ENCODE measurements at places on chromosomes 7 and 10.

DNA sequence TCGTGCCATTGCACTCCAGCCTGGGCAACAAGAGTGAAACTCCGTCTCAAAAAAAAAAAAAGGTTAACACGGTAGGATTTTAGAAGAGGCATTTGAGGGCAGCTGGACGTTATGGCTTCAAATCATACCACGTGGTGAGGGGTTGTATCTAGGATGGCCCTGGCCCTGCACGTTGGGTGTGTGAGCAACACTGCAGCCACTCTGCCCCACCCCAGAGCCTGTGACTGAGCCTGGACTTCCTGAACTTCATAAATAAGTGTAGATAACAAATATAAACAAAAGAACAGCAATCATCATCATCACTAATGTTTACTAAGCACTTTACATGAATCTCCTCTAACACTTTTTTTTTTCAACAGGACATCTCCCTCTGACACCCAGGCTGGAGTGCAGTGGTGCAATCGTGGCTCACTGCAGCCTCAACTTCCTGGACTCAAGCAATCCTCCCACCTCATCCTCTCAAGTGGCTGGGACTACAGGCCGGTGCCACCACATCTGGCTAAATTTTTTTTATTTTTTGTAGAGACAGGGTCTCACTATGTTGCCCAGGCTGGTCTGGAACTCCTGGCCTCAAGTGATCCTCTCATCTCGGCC lies 169.5 kb upstream of the FRMD4A start:
- DNase-seq = no peak

GRCh38 chr10:38127812-38128211 lies 33.7 kb downstream of the ZNF37A start:
- no peak for DNase-seq

DNA sequence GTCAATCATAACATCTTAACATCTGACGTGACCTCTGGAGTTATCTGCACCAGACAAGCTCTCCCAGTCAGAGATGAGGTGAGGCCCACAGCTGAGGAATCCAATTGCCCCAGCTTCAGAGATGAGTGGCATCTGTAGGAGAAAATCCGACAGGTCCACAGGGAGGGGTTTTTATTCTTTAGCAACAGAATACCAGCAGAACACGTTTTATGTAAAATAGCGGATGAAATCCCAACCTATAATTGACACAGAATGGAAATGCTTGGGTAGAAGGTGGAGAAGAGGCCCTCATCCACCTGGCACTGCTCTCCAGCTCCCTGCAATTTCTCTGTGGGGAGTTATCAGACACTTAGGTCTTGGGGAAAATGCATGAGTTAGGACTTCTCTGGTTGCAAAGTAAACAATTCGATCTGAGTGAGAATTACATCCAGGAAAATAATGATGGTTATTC lies 144.2 kb upstream of the NRP1 start:
- DNase-seq = no peak

GRCh38 chr10:1059902-1060301 lies 3.7 kb downstream of the WDR37 start:
- no peak for DNase-seq

GRCh38 chr10:130656187-130656575 lies 520.0 kb downstream of the GLRX3 start:
- no peak for DNase-seq

DNA sequence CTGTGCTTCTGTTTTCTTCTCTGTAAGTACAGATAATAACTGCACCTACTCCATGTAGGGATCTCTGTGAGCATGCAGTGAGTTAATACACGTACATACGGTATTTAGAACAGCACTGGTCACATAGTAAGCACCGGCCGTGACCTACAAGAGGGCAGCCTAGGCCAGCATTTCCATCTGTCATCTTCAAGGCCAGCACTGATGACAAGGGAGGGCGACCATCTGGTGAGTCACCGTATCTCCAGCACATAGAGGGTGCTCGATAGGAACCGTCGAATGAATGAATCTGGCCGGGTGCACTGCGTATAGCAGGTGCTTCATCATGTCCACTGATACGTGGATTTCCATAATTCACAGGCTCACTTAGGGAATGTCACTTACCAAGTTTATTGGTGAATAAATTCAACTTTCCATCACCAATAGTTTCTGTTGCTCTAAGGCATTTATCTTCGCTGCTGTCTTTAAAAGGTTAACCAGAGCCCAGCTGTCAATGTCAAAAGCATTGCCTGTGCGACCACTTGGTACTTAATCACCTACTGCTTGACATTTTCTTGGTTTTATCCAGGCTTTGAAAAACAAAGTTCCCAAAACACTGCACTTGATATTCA lies 8.3 kb downstream of the NOD1 start:
- no peak for DNase-seq

DNA sequence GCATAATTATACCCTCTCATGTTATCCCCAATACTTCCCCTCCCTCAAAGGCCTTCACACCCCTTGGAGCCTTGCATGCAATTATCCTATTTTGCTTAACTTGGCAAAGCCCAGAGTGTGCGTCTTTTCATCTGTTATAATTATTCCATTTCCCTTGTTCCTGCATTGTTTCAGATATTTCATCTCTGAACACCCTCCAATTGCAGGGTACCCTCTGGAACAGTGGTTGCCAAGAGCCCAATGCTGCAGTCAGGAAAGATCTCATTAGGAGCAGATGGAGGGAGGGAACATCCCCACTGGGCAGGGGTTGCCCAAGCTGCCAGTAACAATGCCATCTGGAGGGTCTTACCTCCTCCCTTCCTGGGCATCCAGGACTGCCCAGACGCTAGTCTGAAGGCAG lies 18.4 kb upstream of the GOLGA7B start:
- DNase-seq = no peak

Measured in neural crest cell (in vitro differentiated cells).